Caki2 (cell line): ENCODE measurements at places on chromosomes 12 and 14.

- no peak for DNase-seq
These were observed 1951.9 kb upstream of the SEL1L start for GRCh38 chr14:83485591-83485990.

DNA sequence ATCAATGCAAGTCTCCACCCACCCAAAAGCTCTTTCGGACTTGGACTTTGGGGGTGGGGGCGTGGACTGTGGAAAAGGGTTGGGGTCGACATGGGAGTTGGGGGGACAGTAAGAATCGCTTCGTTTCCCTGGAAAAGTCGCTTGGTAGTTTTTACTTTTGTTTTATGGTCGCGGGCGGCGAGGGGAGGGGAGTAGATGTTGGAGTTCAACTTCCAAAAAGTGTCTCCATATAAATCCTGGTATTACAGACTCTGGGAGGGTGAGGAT lies 568 bp upstream of the BCL11B start:
- DNase-seq, result no peak

DNA sequence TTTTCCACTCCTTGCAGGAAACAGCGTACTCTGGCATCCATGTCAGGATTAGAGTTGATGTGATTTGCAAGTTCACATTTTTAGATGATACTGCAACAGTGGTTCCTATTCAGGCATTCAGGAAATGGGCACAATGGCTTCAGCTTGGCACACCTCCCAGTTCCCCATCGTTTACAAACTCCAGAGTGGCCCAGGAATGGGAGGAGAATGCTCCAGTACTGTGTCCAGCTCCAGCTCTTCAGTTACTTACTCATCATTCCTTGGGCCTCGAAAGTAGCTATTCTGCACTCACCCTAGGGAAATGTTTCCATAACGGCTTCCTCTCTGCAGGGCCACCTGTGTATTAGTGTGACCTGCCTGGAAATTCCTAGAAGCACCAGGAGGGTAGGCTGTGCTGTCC lies 239.7 kb upstream of the RGS6 start:
- DNase-seq, result no peak

GRCh38 chr12:109720857-109721189 lies 7.2 kb downstream of the FAM222A start:
- DNase-seq, result no peak

DNA sequence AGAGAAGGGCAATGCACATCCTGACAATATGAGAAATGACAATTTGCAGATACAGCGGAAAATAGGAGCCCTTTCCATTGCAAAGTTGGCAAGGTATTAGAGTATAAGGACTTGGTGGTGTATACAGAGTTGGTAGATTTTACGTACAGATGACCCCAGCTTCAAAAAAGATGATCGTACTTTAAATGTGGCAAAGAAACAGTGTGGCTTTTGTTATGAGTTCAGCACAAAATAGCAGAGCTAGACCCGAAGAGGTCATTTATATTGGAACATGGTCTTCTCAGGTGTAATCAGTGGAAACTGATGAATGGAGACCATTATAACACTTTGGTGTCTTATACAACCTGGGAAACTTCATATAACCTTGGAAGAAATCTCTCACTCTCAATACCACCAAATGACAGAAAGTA lies 2.3 kb downstream of the CLEC2B start:
- peak; percentile 62 for DNase-seq

- DNase-seq, result no peak
These were observed 67.2 kb downstream of the TESC start for GRCh38 chr12:117031843-117032592.

DNA sequence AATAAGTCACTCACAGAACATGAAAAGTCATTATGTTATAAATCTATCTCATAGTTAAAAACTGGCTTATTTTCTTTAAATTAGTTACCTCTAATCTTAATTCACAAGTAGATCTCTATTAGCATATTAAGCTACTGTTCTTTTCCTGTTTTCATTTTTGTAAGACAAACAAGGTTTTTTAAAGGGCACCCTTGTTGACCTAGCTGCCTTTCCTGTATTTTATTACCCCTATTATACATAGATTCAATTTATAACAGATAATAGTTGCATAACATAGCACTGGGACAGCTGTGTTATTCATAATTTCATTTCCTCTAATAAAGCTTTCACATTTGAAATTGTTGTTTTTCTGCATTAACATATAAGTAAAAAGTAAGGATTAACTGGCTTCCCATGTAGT lies 1500.7 kb upstream of the FLRT2 start:
- DNase-seq, result no peak

- no peak for DNase-seq
These were observed 18.1 kb downstream of the NUAK1 start for GRCh38 chr12:106120519-106121105.

GRCh38 chr12:42059127-42059526 lies 85.5 kb downstream of the GXYLT1 start:
- no peak for DNase-seq

DNA sequence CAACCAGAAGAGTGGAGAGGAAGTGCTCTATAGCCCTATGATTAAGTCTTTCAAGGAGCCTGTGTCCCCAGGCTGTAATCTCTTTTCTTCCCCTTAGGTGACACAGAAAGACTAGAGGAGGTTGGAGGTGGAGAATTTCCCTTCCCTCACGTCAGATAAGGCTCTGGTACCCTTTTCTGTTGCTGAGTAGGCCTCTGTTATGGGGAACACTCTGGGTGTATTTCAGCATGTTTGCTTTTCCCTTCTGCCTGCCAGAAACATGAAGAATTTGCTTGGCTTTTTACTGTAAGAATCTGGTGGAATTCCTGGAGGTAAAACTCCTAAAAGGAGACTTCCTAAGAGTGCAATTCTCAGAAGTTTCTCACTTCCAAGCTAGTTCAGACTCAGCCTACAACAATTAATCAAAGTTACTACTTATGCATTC lies 58.3 kb downstream of the SIX1 start:
- DNase-seq, result no peak

DNA sequence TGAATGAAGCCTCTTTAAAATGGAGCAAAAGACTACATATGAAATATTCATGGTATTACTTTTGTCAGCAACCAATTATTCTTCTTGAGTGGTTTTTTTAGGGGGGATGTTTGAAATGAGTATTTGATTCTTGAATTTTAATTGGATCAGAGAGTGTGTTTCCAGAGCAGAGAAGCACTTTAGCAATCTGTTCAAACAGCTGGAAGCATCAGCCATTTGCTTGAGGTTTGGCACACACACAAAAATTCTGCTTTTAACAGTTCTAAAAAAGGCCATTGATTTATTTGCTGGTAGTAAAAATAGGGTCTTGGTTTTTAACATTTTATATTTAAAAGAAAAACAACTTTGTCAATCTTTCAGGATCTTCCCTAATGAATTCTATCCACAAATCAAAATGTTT lies 292.7 kb downstream of the LRFN5 start:
- no peak for DNase-seq

GRCh38 chr14:25050269-25051150 lies 563 bp upstream of the STXBP6 start:
- DNase-seq, result peak; percentile 10

- no peak for DNase-seq
These were observed 87.5 kb upstream of the MON2 start for GRCh38 chr12:62379026-62379722.
